ENCODE measurements at places on chromosomes 7 and 10. TPM values are rescaled to one million over a fixed set of nuclear protein-coding genes. Genes with fewer than 3 reads are reported as not detected.

The BAG3 gene
- polyA plus RNA-seq, result 27.3 TPM

The TLX1 gene
- polyA plus RNA-seq, result not detected

The PIK3CG gene
- 15.3 TPM for polyA plus RNA-seq

The APBB1IP gene
- polyA plus RNA-seq, result 30.6 TPM

The ACTA2 gene
- 12.5 TPM for polyA plus RNA-seq
